ENCODE measurements at places on chromosomes 12 and 14.

DNA sequence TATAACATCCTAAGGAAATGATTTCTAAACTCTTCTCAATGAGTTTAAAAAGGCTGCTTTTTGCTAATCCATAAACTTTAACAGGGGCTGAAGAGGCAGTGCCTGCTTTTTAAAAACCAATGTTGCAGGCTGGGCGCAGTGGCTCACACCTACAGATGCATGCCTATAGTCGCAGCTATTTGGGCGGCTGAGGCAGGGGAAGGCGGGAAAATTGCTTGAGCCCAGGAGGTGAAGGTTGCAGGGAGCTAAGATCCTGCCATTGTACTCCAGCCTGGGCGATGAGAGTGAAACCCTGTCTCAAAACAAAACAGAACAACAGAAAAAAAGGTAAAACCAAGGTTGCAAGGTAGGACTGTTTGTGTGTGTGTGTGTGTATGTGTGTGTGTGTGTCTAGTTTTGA lies 531.2 kb downstream of the DIO2 start:
- no peak for DNase-seq

- DNase-seq, result no peak
Measured at GRCh38 chr12:95323212-95323611, 105.6 kb downstream of the VEZT start.

- no peak for DNase-seq
Measured at GRCh38 chr14:36229262-36229661, 52.7 kb upstream of the PTCSC3 start.

DNA sequence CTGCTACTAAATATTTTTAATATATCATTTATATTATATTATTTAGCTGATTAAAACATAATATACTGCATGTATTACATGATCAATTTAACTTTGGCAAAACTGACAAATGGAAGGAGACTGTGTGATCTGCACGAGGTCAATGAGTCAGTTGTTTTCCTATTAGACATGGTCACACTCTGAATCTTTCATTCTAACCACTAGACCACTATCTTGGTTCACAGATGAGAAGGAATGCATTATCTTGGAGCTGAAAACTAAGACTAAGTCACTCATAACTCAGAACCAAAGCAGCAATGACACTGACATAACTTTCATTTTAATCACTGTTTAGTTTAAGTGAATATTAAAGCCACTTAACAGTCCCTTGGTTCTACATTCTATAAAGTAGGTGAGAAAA lies 37.4 kb downstream of the GNPTAB start:
- DNase-seq, result no peak

- DNase-seq, result no peak
Measured at GRCh38 chr12:69948851-69949250, 123.8 kb downstream of the MYRFL start.

DNA sequence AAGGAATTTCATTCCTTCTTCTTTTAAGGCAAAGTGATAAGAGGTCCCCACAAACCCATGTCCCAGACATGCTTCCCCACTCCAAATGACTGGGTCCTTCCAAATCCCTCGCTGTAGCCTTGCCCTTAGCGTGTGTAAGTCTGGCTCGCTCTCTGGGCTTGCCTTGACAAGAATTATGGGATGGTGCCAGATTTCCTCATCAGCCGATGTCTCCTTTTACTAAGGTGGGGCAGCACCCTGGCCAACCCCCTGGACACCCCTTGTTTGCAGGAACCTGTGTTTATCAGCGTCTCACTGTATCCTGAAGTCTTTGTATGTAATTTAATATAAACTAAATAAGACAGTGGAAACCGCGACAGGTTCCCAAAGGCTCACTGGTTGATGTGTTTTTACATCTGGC lies 493.3 kb downstream of the EGLN3 start:
- no peak for DNase-seq

GRCh38 chr14:50533806-50534205 lies 1.4 kb upstream of the MAP4K5 start:
- DNase-seq, result no peak

Measured in activated CD8-positive, alpha-beta memory T cell treated with anti-CD3 and anti-CD28 coated beads, Interleukin-2, amount 50 U/mL, for 48 hours (primary cell).